Sigmoid colon (tissue), 7 donors: ENCODE measurements at places on chromosomes 12 and 14. TPM values are rescaled to one million over a fixed set of nuclear protein-coding genes. Genes with fewer than 3 reads are reported as not detected.

BCL2L2 gene
- 63.3 TPM for polyA plus RNA-seq

GRCh38 chr12:47032644-47033043 is 46.8 kb upstream of the PCED1B start:
- DNase-seq = no peak

DNA sequence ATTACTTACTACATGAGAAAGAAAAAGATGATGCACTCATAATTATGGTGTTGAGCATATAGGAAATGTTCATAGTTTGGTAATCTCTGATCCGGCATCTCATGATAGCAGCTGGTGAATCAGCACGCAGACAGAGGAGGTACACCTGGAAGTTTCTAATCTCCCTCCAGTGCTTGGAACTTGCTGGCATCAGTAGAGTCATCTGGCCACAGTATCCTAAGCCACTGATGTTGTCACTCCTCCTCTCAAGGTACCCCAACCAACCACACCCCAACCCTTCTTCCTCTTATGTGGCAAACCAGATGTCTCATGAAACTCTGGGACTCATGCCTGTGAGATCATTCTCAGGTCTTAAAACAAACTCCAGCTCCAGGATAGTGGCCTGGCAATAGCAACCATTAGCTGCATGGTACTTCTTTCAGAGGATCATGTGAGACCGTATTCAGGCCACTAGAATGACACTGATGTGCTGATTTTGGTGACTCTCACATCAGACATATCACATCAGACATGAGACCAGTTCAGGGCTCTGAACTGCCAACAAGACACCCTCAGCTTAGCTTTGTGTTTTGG is 143.0 kb downstream of the RASSF9 start:
- no peak for DNase-seq

YLPM1 gene
- 7.2 TPM for polyA plus RNA-seq

ANKS1B gene
- not detected for polyA plus RNA-seq

OAS1 gene
- polyA plus RNA-seq = 259 TPM

DNA sequence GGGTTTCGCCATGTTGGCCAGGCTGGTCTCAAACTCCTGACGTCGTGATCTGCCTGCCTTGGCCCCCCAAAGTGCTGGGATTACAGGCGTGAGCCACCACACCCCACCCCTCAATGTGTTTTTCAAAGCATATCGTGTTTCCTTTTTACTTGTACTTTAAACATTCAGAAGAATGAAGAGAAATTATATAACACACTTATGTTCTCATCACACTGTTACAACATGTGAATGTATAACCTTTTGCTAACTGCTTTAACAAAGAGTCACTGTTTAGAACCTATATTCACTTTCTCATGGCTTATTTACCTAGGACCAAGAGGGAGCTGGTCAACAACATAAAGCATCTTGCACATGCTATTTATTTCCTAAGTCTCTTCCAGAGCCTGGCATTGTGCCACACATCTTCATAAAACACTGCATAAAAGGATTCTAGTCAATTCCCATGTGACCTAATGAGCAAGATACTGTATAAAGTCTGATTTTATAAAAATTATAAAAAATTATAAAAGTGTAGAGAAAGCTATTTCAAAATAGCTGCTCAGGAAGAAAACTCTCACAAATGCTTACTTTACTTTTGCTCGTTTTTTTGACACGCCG is 16.0 kb upstream of the ACTR6 start:
- DNase-seq = no peak

GRCh38 chr14:57486767-57487379 is 6.8 kb downstream of the CCDC198 start:
- DNase-seq = no peak

GRCh38 chr12:76242813-76243550 is 105.2 kb downstream of the BBS10 start:
- no peak for DNase-seq

DNA sequence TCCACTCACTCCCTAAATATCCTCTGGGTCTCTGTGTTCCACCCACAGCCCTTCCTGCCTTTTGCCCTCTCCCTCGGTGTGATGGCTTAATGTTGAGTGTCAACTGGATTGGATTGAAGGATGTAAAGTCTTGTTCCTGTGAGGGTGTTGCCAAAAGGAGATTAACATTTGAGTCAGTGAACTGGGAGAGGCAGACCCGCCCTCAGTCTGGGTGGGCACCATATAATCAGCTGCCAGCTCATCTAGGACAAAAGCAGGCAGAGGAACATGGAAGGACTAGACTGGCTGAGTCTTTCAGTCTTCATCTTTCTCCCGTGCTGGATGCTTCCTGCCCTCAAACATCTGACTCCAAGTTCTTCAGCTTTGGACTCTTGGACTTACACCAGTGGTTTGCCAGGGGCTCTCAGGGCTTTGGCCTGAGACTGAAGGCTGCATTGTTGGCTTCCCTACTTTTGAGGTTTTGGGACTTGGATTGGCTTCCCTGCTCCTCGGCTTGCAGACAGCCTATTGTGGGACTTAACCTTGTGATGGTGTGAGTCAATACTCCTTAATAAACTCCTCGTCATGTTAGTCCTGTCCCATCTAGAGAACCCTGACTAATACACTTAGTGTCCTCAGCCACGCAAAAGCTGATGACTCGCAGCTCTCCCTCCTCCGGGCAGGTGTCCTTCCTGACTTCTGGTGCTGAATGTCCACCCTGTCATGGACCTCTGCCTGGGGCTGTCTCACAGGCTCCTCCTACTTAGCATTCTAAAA is 5.9 kb downstream of the DGLUCY start:
- no peak for DNase-seq

PMEL gene
- 1.8 TPM for polyA plus RNA-seq

GRCh38 chr12:57889500-57889989 is 43.0 kb upstream of the CTDSP2 start:
- DNase-seq = peak; percentile 91

GRCh38 chr12:120394483-120395367 is 25.8 kb upstream of the MSI1 start:
- no peak for DNase-seq

- DNase-seq = no peak
Observed at GRCh38 chr12:71661977-71662530, 1.6 kb downstream of the ZFC3H1 start.

- no peak for DNase-seq
Observed at GRCh38 chr12:130366159-130366558, 28.5 kb downstream of the PIWIL1 start.

CDH24 gene
- 0.46 TPM for polyA plus RNA-seq

DNA sequence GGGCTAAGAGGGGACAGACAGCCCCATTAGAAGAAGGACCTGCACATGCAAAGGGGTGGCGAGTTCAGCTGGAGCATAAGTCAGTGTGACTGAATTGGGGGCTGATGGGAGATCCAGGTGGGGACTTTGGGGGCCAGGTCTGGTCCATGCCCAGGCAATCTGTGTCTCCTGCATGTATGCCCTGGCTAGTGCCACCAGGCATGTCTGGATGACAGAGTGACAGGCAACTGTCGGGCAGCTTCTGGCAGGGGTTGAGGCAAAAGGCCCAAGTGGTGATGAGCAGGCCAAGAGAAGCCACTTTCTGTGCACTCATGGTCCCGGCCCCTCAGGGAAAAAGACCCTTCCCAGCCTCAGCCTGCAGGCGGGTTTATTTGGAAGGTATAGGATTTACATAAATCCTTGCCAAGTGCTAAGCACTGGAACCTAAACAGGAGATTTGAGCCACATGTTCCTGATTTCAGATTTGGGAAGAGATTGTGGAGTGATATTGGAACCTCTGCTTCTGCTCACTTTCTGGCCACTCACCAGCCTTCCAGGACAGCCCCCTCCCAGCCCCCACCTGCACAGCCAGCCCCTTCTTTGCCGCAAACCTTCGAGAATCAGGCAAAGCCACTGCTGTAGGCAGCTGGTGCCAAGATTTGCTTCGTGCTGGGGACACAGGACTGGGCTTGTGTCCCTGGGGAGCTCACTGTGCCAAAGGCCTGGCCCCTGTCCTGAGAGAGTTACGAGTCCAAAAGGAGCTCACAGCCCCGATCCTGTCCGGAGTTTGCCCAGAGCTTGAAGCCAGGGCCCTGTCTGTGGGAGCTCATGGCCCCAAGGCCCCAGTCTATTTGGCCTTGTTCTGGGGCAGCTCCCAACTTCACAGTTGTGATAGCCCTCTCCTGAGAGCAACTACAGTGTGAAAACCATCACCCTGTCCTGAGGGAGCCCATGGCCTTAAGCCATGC is 232.5 kb upstream of the RTL1 start:
- DNase-seq = no peak

DNA sequence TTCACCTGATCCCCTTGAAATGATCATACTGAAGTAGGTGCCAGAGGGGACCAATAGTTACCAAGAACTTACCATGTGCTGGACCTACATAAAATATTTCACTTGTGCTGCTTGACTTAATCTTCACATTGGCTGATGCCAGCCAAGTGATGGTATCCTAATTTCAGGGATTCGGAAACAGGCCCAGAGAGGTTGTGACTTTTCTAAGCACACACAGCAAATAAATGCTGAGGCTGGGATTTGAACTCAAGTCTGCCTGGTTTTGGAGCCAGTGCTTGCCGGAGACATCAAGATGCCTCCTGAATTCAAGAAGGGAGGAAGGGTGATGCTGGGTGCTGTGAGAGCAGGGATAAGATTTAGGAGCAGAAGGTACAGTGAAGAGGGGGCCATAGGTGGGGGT is 173.5 kb upstream of the LHX5 start:
- DNase-seq = no peak

SPTSSA gene
- 75.4 TPM for polyA plus RNA-seq

GRCh38 chr12:132525833-132526455 is 36.0 kb downstream of the FBRSL1 start:
- DNase-seq = no peak

TMEM30B gene
- polyA plus RNA-seq = 21.0 TPM

DNA sequence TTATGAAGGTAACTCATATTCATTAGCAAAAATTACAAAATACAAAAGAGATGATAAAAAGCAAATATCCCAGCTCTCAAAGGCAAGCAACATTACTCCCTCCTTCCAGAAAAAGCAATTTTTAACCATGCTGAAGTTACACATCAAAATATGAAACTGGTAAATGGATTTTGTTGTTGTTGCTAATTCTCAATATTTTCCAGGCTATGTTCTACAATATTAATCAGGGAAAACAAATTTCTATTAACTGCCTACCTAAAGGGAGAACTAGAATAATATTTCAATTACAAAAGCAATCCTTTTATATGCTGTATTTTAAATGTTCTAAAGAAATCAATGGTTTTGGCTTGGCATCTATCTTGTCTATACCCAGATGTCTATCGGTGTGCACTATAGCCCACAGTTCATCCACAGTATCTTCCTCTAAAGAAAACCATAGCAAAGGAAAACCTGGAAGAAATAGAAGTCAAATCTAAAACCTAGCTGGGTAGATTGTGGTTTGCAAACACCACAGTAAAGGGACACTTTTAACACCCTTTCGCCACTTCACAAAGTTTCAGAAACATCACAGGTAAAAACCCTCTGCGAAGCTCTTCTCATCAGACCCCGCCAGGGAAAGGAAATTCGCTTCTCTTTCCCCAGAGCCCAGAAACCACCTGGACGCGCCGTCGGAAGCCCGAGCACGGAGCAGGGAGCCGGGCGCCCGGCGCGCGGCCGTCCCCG is 32.0 kb downstream of the TC2N start:
- no peak for DNase-seq

LHX5 gene
- not detected for polyA plus RNA-seq

NUDT14 gene
- 47.4 TPM for polyA plus RNA-seq

GRCh38 chr12:117502633-117503032 is 141.2 kb upstream of the NOS1 start:
- DNase-seq = no peak

GRCh38 chr14:88188745-88189416 is 134.2 kb downstream of the KCNK10 start:
- no peak for DNase-seq

ASPG gene
- polyA plus RNA-seq = 6.2 TPM

GRCh38 chr12:77382096-77382742 is 316.9 kb upstream of the E2F7 start:
- no peak for DNase-seq

DNA sequence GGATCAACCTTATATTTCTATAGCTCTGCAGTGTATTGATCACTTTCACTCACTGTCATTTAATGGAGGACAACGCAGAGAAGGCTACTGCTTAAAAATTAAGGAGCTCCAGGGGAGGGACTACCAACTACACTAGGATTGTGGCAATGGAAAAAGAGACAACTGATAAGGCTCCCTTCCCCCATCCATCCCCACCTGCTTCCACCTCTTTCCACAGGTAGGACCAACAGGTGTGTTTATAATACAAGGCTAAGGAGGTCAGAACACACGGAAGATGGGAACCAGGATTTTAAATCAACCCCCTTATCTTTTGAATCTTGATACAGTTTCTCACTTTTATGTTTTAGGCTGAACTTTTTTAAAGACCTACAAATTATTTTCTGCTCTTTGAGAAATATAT is 90.8 kb downstream of the STAB2 start:
- no peak for DNase-seq

DNA sequence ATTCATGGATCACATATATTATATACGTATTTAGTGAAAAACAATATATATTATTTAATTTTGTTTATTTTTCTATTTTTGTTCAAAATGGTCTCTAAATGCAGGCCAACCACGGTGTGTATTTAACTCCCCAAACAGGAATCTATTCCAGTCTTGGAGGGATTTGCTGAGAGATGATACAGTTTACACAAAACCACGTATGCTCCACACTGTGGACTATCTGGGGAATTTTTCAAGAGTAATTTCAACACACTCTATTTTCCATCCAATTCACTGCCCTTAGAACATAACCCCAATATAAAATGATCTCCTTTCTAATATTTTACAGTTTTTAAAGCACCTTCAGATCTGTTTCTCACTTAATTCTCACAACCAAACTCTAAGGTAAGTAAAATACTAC is 15.3 kb downstream of the EML1 start:
- DNase-seq = no peak

- DNase-seq = no peak
Observed at GRCh38 chr14:53952533-53952932, 4.1 kb downstream of the BMP4 start.

GRCh38 chr12:50625029-50625925 is 120.5 kb downstream of the DIP2B start:
- DNase-seq = no peak

ATN1 gene
- polyA plus RNA-seq = 30.1 TPM

PUS7L gene
- 3.7 TPM for polyA plus RNA-seq

- no peak for DNase-seq
Observed at GRCh38 chr14:91841065-91841464, 26.3 kb downstream of the TC2N start.

DNA sequence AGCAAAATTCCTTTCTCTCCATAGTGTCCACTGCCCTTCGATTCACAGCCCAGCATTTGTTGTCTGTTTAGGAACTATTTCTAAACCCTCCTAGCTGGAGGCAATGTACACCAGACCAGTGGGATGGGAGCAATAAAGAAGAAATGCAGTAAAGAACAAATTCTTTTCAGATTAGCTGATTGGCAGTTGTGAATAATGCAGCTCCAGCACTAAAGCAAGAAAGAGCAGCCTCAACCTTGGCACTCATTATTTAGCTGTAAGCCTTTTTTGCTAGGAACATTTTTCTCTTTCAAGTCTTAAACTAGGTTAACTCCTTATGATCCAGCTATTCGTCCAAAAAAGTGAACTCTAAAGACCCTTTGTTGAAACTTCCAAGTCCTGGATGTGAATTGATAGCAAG is 580.5 kb upstream of the STXBP6 start:
- DNase-seq = no peak

FBLN5 gene
- 25.8 TPM for polyA plus RNA-seq

GRCh38 chr14:50926851-50927386 is 17.4 kb downstream of the PYGL start:
- DNase-seq = no peak

MYF5 gene
- polyA plus RNA-seq = not detected

- DNase-seq = no peak
Observed at GRCh38 chr12:115973968-115974724, 303.3 kb downstream of the MED13L start.

GRCh38 chr14:68459480-68460136 is 333.3 kb downstream of the ZFP36L1 start:
- no peak for DNase-seq
